ENCODE measurements at places on chromosomes 12 and 14.

DNA sequence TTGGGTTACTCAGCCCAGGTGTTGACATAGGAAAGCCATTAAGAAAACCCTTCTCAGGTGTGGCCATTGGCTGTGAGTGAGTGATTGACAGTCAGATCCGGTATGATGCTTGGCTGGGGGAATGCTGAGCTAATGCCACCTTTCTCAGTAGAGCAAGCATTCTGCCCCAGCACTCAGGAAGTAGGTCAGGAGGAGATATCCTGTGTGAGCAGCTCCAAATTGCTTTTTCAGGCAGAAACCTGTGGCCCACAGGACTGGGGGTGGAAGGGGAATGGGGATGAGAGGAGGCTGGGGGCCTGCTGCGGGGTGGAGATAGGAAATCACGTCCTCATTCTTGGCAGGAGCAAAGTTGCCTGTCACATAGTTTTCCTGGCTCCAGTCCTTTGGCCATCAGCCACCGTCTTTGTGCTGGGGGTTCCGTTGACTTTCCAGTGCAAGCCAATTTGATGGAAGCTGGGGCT, 55.7 kb downstream of the NINJ2 start:
- DNase-seq = no peak

GRCh38 chr12:113162102-113163029, 12.8 kb downstream of the CFAP73 start:
- no peak for DNase-seq

DNA sequence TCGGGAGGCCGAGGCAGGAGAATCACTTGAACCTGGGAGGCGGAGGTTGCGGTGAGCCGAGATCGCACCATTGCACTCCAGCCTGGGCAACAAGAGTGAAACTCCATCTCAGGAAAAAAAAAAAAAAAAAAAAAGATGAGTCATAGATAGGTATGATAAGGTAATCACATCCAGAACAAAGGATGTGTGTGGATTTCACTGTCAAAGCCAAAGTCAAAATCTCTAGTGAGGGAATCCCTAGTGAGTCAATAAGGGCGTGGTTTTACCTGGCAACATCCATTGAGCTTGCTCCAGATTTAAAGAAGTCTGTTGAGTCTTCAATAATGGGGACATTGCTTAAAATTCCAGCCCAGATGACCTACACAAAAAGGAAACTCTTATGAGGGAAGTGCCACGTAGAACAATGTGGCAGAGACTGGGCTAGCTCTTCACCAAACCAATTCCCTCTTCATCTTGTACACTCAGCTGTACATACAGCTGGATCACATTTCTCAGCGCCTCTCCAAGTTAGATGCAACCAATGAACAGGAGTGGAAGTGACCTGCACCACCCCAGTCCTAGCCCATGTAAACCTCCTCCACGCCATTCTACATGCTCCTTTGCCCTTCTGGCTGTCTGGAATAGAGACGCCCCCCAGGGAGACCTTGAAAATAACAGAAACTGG, 23.4 kb downstream of the ALDH1L2 start:
- no peak for DNase-seq

GRCh38 chr12:120314220-120314619, 12.1 kb downstream of the SIRT4 start:
- no peak for DNase-seq

- DNase-seq = no peak
Measured at GRCh38 chr12:64237382-64237781, 15.3 kb upstream of the KICS2 start.

DNA sequence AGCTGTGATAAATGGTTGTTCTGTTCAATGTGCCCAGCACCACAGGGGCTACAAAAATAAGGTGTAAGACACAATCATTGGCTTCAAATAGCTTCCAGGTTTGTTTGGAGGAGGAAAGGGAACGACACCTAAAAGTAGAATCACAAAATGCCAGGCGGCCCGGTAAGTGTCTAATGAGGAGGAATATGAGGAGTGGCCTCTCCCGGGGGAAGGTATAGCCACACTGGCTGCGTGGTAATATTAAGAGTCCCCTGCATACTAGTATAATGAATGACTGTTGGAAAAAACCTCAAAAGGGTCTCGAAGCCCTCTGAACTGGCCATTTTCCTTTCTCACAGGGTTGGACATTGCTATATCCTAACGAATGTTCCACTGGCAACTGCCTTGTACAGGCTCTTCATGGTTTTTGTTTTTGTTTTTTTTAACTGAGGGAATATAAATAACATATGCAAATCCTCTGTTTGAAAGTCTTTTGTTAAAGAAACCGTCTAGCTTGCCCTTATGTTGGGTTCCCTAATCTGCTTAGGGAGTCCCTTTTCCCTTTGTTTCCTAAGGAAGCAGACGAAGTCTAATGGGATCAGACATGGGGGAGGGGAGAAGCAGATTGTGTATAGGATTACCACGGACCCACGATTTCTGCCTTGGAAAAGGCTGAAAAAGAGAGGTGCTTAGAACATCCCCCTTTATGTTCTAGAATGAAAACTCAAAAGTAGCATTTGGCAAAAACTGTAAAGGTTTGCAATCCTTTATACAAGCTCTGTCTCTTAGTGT, 4.2 kb downstream of the CCDC60 start:
- DNase-seq = no peak

DNA sequence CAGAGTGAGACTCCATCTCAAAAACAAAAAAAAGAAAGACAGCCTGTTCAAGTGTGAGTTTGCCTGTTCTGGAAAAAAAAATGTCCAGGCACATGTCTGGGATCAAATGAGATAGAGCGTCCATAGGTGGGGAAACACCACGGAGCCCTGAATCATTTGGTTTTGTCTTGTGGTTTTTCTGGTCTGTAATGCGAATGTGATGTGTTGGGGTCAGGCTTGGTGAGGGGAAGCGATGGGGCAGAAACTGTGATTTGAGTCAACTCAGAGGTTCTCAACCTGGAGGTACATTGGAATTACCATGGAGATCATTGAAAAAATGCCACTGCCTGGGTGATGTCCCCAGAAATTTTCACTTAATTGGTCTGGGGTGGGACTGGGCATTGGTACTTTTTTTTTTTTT, 183.9 kb upstream of the PWP1 start:
- no peak for DNase-seq

- DNase-seq = no peak
Measured at GRCh38 chr14:67263499-67264149, 22.4 kb downstream of the PALS1 start.

GRCh38 chr12:132841151-132841550, 12.5 kb upstream of the GOLGA3 start:
- no peak for DNase-seq

DNA sequence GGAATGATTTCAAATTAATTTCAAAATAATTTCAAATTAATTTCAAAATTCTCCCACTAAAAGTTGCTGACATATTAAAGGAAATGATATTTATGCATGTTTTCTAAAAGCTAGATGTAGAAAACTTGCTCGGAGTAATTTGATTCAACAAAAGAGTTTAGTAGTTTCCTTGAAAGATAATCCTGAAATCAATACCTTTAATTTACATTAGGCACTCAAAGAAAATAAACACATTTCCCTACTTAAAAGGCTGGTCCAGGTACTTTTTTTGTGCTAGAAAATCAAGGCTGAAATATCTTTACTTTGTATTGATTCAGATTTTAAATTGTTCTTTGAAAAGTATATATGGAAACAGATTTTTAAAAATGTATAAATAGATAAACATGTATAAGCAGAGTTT, 370.5 kb downstream of the RAD51B start:
- no peak for DNase-seq

DNA sequence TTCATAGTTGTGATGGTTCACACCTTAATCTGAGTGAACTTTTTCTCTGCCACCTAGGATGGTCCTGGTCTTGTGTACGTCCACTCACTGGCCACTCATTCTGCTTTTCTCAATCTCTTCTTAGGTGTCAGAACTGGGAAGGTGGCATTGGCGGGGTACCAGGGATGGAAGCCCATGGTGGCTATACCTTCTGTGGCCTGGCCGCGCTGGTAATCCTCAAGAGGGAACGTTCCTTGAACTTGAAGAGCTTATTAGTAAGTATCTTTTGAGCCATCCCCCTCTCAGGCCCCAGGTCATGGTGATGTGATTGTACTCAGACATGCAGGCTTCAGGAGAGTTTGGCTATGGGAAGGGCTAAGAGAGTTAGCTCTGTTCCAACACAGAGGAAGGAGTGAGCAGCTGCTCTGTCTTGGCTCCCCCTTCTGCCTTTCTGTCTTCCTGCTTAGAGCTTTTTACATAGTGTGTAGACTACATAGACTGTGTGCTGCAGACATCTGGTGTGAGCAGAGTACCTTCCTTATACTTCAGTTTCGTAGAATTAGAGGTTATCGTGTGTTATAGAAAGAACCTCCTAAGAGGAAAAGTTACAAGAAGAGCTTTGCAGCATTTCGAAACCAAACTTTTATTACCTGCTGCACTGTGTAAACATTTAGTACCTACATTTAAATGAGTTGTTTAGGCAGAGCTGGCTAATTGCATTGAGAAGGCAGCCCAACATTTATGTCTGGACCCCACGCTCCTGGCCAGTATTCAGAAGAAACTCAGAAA, 54.2 kb downstream of the FNTB start:
- no peak for DNase-seq

DNA sequence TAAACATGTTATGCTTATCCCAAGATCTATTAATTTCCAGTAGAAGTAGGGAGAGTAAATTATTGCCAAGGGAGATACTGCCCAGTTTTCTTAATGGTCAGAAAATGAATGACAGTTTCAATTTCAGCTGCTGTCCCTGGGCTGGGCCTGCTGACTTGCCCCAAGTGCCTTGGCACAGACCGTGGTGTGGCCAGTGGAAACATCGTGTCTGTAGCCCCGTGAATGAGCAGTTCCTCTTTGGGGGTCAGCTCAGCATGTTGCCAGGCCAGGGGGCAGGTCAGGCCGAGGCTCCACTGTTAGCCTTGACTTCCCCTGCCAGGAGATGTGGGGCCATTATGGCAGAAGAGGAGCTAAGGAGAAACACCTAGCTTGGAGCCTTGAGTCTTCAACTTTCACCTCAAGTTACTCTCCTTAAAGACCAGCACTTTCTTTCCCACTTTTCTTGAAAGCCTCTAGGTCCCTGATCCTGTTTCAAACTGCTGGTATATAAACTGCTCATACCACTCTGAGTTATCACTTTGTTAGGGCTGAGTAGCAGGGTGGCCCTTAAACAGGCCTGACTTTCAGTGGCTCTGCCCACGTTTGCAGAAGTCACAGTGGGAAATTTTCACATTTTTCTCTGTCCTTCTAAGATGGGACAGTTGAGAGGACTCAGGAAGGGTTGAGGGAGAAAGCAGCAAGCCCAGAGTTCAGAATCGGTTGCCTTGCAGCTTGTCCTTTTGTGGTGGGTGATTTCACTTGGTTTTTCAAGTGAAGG, 73.2 kb downstream of the SUSD6 start:
- no peak for DNase-seq

- DNase-seq = no peak
Measured at GRCh38 chr14:91754819-91755218, 22.9 kb upstream of the CATSPERB start.

All from amygdala (tissue), 56 donors.